ENCODE measurements at places on chromosomes 7 and 10.

DNA sequence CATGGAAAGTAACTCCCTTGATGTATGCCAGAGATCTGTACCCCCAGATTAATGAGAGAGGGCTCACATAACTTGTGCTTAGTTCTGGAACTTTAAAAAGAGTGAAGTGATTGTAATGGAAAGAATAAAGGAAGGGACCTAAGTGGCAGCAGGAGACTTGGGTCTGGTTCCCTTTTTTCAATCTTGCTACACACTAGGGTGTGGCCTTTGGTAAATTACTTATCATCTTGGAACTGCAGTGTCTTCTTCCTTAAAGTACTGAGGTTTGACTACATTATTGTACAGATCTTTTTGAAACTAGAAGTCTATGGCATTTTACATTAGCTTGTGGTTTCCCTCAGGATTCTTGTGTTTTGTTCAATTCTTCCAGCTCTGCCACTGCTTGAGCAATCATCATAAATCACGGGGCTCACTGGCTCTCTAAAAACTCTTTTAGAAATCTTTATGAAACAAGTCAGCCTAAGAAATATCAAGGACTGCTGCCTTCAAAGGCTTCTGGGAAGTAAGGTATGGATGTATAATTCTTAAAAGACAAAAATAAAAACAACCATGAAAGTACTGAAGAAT is 22.5 kb upstream of the CHRM2 start:
- no peak for DNase-seq

DNA sequence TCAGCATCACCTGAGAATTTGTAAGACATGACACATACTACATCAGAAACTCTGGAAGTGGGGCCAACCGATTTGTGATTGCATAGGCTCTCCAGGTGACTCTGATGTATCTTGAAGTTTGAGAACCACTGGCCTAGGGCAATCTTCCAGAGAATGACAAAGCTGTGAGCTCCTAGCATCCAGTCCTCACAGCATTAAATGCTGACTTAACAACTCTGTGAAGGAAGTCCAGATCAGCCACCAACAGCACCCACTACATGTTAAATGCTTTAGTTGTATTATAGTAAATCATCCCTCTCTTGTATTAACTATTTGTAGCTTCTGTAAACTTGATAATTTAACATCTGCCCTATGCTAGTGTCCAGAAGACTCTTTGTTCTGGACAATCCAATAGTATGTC is 636.5 kb upstream of the STEAP1 start:
- no peak for DNase-seq

GRCh38 chr10:74988054-74988775 is 123.2 kb upstream of the SAMD8 start:
- DNase-seq = no peak

GRCh38 chr10:101511938-101512337 is 76.1 kb downstream of the POLL start:
- DNase-seq = no peak

DNA sequence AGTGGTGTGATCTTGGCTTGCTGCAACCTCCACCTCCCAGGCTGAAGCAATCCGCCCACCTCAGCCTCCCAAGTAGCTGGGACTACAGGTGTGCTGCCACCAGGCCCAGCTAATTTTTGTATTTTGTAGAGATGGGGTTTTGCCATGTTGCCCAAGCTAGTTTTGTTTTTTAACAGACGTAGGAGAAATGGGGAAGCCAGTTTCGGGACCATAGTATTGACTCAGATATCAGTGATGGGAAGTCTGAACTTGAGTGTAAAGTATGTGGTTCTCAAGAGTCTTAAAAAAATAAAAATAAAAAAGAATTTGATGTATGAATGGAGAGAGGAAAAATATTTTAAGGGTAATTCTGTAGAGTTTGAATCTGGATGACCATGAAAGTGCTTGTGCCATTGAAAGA is 34.2 kb downstream of the SP4 start:
- no peak for DNase-seq

- DNase-seq = no peak
Measured at GRCh38 chr10:22334414-22335172, 10.7 kb upstream of the SPAG6 start.

GRCh38 chr7:77887567-77887966 is 89.0 kb downstream of the PHTF2 start:
- DNase-seq = no peak

DNA sequence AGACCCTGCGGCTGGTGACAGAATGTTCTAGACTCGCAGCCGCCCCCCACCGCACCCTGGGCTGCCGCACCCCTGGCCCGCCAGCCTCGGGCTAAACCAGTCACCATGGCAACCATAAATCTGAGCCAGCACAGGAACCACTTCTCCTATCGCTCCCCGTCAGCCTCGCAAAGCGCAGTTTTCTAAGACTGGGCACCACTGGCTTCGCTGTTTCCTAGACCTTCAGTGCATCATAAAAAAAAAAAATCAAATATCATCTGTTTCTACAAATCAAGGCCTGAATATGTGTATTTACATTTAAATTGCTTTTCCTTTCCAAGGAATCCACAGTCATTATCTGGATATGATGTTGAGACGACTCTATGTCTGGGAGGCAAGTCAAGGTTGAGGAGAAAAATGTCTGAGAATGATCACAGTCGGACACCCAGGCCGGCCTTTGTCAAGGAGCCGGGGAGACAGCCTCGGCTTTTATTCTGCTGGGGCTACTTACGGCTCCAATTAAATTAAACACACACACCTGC is 99.9 kb downstream of the PTPRN2 start:
- DNase-seq = no peak

DNA sequence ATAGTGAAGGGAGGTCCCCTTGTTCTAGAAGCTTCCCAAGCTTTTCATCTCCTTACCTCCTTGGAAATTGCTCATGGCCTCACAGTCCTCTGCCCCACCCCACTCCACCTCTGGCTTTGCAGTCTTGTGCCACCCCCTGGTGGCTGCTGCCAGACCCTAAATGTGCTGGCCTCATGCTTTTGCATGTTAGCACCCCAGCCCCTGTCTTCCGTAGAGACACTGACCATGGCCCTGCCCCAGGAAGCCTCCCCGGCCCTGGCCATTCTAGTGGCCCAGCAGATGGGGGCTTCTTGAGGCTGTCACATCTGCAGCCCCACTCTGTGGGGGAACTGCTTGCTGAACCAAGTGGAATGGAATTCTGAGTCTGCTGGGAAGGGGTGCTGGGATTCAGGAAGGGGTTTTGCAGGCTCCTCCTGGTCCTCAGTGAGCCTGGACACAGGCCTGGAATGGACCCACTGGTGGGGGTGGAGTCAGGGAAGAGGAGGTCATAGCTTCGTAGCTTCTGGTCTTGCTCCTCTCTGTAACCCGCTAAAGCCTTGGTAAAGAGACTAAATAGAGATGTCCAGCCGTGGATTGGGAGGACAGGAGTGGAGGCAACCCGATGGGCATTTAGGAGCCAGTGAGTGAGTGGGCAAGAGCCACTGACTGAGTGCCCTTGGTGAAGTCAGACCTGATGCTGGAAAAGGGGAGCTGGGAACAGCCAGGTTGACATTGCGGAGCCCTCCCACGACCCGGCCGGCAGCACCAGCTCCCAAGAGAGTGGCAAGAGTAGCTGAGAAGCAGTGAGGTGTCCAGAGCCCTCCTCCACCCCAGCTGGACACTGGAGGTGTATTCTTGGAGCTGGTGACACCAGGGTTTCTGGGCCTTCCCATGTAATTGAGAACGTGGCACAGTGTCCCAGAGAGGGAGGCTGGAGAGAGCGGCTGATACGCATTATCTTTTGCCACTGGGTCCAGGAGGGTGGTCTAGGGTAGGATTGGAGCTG is 20.9 kb downstream of the RAMP3 start:
- DNase-seq = peak; percentile 26

DNA sequence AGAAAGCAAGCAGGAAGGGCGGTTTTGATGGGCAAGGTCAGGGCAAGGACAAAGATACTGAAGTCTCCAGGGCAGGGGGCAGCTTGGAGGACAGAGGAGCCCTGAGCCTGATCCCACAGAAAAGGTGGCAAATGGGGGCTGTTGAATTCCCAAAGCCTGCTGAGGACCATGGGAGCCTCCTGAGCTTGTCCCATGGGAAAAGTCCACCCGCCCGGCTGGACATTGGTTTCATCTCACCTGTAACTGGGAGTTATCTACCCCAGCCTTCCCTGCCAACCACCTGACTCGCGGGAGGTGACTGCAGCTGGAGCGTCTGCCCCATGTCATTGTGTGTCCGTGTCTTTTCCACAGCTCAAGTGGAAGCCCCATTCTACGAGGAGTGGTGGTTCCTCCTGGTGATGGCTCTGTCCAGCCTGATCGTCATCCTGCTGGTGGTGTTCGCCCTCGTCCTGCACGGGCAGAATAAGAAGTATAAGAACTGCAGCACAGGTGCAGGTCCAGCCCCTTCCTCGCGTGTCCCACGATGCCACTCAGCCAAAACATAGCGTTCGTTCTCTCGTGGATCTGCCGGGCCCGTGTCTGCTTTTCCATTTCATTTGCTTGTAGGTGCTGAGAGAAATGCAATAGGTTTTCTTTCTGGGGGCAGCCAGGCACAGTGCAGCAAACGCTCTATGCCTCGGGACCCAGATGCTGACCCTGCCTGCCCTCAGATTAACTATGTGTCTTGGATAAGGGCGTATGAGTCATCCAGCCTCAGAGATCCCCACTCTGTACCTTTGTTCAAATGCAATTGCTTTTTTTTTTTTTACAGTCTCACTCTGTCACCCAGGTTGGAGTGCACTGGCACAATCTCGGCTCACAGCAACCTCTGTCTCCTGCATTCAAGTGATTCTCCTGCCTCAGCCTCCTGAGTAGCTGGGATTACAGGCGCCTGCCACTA is 444.5 kb upstream of the FOXK1 start:
- DNase-seq = no peak

- peak; percentile 81 for DNase-seq
Measured at GRCh38 chr10:112137154-112137987, 46.2 kb downstream of the GPAM start.

- DNase-seq = no peak
Measured at GRCh38 chr10:17356820-17357219, 97.6 kb downstream of the ST8SIA6 start.

DNA sequence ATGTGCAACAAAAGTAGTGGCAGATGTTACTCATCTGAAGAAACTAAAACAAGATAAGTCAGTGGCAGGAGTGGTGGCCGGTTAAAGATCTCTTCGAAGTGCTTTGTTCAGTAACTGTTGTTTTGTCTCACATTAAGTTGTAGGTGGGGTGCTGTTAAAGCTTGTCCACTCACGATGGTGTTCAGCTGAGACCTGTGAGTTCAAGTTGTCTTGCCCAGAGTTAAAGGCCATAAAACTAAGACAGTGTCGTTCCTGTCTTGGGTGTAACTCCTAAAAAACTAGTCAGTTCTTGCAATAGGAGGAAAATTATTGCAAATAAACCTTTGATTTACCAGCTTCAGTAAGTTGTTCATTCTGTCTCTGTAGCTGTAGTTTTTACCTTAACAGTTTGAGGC is 857 bp upstream of the FOXP2 start:
- no peak for DNase-seq

Data from activated CD8-positive, alpha-beta T cell treated with anti-CD3 and anti-CD28 coated beads for 36 hours (primary cell).